ENCODE measurements at places on chromosomes 6 and 20. TPM values are rescaled to one million over a fixed set of nuclear protein-coding genes. Genes with fewer than 3 reads are reported as not detected.

- no peak for DNase-seq
Observed at GRCh38 chr6:43796903-43797890, 27.2 kb downstream of the VEGFA start.

DNA sequence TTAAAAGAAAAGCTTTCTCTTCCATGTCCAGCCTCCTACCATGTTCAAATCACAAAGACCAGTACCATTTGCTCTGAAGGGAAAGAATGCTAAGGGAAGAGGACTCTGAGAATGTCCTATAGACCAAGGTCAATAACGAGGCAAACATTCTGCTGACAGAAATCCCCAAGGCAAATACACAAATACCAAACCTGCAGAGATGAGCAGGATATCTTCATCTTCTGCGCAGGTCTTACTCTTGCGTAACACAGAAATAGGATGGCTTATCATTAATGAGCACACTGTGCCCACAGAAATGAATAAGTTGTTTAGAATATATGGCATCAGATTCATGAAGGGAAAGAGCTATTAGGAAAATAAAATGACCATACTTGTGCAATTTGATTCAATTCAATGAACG, 137.3 kb downstream of the BTBD9 start:
- no peak for DNase-seq

DNA sequence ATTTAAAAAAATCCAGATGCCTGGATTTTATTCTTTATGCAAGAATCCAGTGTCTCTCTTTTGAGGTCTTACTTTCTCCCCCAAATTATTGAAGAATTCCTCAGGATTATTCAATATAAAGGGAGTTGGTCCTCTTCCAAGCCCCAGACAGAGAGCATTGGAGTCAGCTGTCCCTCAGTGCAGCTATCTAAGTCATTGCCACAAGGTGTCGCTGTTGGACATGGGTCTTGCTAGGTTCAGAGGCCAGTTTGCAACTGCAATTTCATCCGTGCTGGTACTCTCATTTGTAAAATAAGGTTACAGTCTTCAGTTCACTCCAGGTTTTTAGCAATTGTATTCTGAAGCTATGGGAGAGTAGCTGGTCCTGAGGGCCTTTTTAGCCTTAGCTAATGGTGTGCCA, 27.8 kb downstream of the CCN2 start:
- DNase-seq: peak; percentile 81

GRCh38 chr6:1873781-1874180, 264.1 kb downstream of the FOXC1 start:
- DNase-seq: no peak

GRCh38 chr6:137708481-137708880, 158.6 kb upstream of the TNFAIP3 start:
- no peak for DNase-seq

GRCh38 chr20:6851136-6851535, 83.7 kb downstream of the BMP2 start:
- DNase-seq: no peak

- DNase-seq: peak; percentile 41
Observed at GRCh38 chr6:10837009-10837621, 1.2 kb downstream of the MAK start.

DNA sequence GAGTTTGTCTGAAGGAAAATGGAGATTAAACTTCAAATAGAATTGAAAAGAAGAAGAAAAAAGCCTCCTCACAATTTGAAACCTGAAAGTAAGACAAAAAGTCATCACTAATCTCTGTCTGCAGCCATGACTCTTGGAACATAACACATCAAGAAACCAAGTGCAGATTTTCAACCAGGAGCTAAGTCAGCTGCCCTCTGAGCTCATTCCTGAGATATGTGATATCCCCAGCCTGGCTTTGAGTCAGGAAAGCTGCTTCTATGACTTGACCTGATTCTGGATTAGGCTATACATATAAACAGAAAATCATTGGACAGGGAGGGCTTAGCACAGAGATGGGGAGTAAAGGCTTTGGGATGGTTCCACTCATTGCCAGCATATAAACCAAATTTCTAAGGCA, 891.4 kb downstream of the TFAP2A start:
- no peak for DNase-seq

DNA sequence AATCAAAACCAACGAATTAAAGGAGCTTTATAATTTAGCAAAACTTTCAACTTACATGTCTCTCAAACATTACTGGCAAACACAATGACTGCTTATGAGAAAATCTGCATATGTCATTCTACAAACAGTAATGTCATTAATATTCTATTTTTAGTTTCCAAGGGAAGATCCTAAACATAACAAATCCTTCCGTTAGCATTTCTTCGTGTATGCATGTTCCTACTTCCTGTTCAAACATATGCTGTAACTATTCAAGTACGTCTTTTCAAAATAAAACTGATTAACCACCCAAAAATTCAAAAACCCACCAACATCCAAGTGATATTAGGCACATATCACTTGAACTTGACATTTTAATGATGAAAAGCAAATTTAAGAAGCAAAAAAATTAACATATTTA, 131.3 kb downstream of the HACE1 start:
- no peak for DNase-seq

GRCh38 chr6:34644716-34645115, 51.9 kb downstream of the ILRUN start:
- no peak for DNase-seq

DNA sequence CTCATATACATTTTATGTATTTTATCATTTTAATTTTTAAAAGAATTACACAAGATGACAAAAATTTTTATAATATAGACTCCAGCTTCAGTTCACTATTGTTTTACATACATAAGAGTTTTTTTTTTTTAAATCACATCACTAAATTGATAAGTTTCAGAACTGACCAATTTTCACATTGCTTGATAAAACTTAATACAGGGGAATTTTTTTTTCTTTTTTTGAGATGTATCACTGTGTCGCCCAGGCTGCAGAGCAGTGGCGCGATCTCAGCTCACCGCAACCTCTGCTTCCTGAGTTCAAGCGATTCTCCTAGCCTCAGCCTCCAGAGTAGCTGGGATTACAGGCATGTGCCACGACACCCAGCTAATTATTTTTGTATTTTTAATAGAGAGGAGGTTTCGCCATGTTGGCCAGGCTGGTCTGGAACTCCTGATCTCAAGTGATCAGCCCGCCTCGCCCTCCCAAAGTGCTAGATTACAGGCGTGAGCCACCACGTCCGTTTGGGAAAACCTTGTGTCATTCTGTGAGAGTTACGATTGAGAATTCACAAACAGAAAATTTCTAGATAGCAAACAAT, 36.6 kb upstream of the BTN3A2 start:
- DNase-seq: no peak

- no peak for DNase-seq
Observed at GRCh38 chr6:5640614-5641013, 366.1 kb downstream of the NRN1 start.

GRCh38 chr6:7249946-7250643, 62.9 kb downstream of the SSR1 start:
- DNase-seq: no peak

GRCh38 chr6:113414511-113414910, 442.6 kb upstream of the MARCKS start:
- peak; percentile 18 for DNase-seq

- no peak for DNase-seq
Observed at GRCh38 chr6:87921034-87921433, 126.6 kb upstream of the SPACA1 start.

GRCh38 chr20:1987826-1988225, 6.0 kb downstream of the PDYN start:
- DNase-seq: no peak

- DNase-seq: no peak
Observed at GRCh38 chr6:122696079-122696478, 83.4 kb upstream of the FABP7 start.

GRCh38 chr20:20009784-20010253, 7.3 kb upstream of the NAA20 start:
- DNase-seq: no peak

DNA sequence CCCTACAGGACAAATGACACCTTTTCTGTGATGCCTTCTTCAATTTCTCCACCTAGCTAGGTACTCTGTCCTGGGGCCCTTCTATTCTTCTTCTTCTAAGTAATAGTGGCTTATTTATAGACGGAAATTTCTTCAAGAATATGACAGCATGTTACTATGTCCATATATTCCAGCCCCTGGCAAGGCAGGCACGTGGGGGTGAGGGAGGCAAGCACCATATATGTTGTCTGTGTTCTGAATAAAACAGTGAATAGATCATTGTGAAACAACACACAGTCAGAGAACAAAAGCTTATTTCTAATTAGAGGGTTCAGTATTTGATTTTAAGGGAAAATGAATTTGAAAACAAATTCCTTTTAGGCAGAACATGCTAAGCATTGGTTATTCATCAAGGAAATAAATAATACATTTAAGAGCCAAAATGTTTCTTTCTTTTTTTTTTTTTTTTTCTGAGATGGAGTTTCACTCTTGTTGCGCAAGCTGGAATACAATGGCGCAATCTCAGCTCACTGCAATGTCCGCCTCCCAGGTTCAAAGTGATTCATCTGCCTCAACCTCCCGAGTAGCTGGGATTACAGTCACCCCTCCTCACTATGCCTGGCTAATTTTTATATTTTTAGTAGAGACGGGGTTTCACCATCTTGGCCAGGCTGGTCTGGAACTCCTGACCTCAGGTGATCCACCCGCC, 6.2 kb downstream of the HEBP2 start:
- no peak for DNase-seq

- DNase-seq: no peak
Observed at GRCh38 chr6:161270116-161270515, 3.7 kb downstream of the AGPAT4 start.

DNA sequence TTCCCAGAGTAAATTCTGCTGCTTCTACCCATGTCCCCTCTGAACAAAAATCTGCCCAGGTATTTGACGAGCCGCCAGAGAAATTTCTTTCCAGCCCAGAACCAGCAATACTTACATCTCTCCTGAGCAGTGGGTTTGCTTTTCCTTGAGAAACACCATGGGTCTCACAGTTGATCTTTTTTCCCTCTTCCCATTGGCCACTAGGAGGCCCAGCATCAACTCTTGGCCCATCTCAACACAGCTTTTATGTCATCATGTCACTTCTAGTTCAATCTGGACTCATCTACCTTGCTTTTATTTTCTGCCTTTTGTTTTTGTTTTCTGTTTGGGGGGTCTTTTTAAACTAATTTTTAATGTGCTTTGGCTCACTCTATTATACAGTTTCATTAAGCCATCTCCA, 18.8 kb downstream of the MAFB start:
- DNase-seq: no peak

DNA sequence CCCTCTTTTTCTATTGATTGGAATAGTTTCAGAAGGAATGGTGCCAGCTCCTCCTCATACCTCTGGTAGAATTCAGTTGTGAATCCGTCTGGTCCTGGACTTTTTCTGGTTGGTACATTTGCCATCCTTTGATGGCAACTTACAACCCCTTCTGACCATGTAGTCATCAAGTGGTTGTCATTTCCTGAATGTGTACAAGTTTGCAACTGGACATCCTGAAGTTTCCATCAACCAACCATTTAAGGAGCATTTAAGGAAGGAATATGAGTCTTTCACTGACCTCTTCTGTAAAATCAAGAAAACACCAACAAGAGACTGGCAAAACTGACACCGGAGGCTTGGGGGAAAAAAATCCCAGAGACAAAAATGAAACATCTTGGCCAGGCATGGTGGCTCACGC, 97.4 kb downstream of the RIN2 start:
- no peak for DNase-seq

DNA sequence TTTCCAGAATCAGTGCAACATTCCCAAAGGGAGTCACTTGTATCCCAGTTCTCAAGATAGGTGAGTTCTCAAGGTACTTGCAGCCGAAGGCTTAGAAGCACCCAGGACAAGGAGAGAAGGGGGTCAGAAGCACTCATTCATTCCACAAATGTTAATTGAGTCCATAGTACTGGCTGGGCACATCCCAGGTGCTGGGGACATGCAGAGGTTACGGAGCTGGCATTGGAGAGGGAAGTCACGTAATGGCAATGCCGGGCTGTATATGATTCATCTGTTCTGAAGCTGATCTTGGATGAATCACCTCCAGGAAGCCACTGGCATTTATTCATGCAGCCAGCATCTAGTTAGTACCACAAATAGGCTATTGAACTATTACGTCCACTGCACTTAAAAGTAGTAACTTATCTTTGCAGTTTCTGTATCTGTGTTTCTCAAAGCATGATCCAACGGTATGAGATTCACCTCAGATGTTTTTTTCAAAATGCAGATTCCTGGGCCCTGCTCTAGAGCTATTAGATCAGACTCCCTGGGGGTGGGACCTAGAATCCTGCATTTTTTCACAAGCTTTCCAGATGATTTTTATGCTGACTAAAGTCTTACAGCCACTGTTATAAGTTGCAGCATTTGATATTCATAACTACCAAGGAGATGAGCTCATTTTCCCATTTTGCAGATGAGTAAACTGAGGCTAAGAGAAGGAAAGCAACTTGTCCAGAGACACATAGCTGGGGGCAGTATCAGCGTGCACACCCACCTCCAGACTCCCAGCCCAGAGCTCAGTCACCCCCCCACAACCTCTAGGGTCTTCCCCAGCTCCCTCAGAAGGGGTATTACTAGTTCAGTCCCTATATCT, 44.1 kb upstream of the ID1 start:
- no peak for DNase-seq

- DNase-seq: no peak
Observed at GRCh38 chr6:154785075-154785474, 51.9 kb downstream of the SCAF8 start.

GRCh38 chr6:42292004-42292740, 74.5 kb upstream of the MRPS10 start:
- DNase-seq: no peak

DNA sequence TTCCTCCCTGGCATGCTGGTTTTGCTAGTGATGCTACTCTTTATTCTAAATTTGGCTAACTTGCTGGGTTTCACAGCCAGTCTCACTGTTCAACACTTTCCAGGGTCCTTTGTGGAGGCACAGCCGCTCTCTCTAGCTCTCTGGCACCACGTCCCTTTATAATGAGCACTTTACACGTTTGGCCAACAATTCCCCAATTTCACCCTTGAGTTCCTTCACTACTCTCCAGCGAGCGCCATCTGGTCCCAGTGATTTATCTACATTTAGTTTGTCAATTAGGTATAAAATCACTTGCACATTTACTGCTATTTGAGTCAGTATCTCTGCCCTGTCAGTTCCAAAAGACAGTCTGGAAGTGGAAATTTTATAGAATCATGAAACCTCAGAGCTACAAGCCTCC, 241.9 kb upstream of the MOCS1 start:
- no peak for DNase-seq

Gene CYP39A1
- 0.17 TPM for total RNA-seq

Gene ID1
- 92.0 TPM for total RNA-seq

Gene OR2J3
- total RNA-seq: not detected

Gene RIMS4
- total RNA-seq: 96.1 TPM

Gene PRSS16
- 0.64 TPM for total RNA-seq

Gene REM1
- total RNA-seq: 2.8 TPM
